KG1 (cell line): ENCODE measurements at places on chromosomes 7 and 10.

- no peak for DNase-seq
Measured at GRCh38 chr7:49119706-49120105, 195.4 kb downstream of the CDC14C start.

DNA sequence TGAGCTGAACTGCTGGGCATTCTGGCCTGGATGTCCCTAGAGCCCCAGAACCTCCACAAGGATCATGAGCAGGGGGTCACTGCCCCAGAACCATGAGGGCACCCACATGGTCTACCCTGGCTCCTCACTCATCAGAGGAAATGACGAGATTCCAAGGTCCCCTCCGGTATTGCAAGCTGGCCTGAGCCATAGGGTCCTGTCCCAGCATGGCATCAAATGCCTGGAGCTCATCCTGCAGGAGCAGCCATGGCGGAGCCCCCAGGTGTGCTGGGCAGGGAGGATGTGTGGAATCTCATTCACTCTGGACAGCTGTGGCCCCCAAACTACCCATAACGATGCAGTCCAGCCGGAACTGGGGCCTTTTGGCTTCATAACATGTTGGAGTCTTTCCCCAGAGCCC, 66.6 kb upstream of the ANTXRL start:
- DNase-seq = no peak

- no peak for DNase-seq
Measured at GRCh38 chr7:10779465-10780399, 193.9 kb upstream of the PHF14 start.

- DNase-seq = no peak
Measured at GRCh38 chr10:113993489-113993991, 50.1 kb upstream of the ADRB1 start.

DNA sequence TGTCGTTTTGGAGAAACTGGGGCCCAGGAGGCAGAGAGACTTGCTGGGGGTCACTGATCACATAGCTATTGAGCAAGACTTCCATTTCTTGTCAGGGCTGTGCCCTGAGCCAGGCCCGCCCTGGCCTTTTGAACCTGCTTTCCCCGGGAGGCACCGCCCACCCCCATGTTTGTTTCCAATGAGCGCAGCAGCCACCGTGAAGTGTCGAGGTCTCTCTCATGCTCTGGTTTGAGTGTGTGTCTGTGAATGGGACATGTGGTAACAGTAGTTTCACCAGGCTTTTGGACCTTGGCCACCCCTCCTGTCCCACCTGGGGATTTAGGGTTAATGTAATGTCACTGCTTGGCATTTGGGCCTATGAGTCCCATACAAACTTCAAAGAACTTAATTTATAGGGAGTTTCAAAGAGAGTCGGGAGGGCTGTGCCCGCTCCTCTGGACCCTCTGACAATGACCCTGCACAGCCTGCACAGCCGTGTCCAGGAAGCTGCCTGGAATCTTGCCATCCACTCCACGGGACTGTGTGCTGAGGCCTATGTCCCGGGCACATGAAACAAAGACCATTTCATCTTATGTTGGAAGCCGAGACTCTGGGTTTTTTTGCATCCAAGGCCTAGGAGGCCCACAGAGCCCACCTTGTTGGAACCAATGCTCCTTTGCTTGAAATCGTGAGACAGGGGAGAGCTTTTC, 6.3 kb downstream of the PRF1 start:
- DNase-seq = no peak

- DNase-seq = no peak
Measured at GRCh38 chr7:156932006-156932405, 17.5 kb upstream of the NOM1 start.

DNA sequence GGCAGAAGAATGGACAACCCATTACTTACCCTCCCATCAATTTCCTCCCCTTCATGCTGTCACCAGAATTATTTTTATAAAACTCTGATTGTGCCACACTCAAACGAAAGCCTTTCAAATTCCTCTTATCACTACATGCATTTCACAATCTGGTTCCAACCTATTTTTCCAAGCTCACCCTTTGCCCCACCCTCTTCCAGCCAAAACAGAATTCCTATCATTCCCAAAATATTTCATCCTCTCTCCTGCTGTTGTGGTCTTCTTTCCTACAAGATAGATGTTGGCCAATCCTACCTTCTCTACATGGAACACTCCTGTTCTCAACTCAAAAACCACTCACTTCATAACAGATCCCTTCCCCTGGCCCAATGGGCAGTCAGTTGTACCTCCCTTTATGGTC, 111.5 kb downstream of the ELAPOR2 start:
- DNase-seq = no peak

- DNase-seq = no peak
Measured at GRCh38 chr7:27916372-27916771, 176.4 kb downstream of the TAX1BP1 start.

GRCh38 chr10:95758351-95759025, 2.5 kb downstream of the ENTPD1 start:
- no peak for DNase-seq

DNA sequence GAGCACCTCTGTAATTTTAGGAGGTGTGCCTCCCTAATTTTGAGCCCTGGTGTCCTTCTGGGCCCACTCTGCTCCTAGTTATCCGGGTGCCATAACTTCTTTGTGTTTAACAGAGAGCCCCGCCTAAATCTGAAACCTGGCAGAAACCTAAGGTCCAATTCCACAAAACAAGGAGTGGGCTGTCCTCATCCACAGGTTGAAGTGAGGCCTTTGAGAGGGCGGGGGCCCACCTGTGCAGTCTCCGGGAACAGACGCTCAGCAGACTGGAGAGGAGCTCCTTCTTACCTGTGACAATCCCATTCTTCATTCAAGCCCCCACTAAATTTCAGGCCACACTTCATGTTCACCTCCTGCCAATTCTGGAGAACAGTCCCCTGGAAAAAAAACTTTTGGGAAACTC, 10.9 kb downstream of the TMEM72 start:
- DNase-seq = no peak

GRCh38 chr7:41881331-41882130, 178.6 kb upstream of the INHBA start:
- DNase-seq = peak; percentile 85

GRCh38 chr10:97384156-97384555, 17.0 kb downstream of the RRP12 start:
- DNase-seq = no peak

GRCh38 chr7:104938741-104939390, 75.1 kb upstream of the KMT2E start:
- DNase-seq = no peak

DNA sequence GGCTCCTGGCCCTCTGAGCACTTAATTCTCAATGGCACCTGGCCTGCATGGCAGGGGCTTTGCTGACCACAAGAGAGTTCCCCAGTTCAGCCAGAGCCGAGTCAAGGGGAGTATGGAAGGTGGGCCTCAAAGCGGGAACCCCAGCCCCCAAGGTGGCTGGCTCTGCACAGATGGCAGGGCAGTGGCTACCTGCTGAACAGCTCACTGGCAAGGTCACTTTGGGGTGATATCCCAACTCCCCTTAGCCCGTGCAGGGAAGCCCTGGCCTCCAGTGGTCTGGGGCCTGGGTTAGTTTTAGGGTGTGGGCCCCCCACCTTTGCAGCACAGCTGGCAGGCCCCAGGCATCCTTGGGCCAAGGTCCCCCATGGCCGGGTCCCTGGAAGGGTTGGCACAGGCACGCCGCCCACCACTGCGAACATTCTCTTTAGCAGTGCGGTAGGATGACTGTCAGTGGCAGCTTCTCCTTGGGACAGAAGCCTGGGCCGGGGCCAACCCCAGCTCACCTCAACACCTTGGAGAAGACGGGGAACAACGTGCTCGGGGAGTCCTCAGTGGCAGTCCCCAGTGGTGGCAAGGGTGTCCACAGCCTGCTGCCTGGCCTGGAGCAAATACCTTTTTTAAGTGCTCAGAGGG, 36.8 kb downstream of the PPIF start:
- DNase-seq = no peak

DNA sequence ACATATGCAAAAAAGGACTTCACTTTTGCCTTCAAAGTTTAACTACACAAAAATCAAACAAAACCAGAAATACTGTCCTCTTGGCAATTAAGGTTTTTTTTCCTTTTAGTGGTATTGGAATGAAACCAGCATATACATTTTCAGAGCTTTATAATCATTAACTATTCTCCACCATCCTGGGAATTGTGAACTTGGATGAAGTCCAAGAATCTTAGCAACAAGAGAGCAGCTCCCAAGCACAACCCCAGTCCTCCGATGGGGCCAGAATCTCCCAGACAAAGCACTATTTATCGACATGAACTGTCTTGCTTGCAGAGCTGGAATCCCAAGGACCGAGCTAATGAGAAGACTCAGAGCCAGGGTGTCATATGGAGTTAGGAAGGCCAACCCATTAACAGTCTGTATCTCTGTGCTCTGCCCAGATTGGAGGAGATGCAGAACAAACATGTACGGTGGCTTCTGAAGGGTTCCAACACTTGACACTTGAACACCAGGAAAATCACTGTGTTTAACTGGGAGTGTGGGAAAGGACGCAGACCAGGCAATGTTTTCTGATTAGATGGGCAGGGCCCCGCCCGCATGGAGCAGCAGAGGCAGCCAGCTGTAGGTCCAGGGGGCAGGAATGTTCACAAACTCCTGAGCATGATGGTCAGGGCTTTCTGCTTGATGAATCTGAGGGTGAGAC, 35.5 kb downstream of the PPP1R3C start:
- DNase-seq = no peak

DNA sequence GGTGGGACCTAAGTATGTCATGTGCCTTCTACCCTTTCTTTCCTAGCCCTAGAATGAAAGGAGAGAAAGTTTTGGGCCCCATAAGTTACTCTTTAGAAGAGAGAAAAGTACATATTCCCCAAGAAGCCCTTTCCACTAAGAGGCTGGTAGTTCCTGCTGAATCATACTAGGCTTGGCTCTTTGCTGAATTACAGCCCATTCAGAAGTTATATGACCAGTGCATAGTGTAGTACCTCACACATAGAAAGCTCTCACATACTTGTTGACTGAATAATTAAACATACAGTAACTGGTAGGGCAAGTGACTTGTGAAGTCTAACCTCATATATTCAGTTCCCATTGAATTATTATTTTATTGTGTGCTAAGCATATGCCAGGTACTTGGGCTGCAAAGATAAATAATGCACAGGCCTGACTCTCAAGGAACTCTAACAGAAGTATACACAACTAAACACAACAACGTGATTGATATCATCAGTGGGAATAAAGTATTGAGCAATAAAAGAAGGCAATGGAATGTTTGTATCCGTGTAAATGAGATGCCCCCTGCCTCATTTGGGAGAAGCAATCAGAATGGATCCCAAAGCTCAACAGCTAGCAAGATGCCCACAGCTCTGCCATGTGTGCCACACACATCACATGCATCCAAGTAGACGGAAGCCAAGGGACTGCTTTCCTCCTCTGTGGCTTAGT, 38.9 kb upstream of the UBN2 start:
- DNase-seq = no peak

DNA sequence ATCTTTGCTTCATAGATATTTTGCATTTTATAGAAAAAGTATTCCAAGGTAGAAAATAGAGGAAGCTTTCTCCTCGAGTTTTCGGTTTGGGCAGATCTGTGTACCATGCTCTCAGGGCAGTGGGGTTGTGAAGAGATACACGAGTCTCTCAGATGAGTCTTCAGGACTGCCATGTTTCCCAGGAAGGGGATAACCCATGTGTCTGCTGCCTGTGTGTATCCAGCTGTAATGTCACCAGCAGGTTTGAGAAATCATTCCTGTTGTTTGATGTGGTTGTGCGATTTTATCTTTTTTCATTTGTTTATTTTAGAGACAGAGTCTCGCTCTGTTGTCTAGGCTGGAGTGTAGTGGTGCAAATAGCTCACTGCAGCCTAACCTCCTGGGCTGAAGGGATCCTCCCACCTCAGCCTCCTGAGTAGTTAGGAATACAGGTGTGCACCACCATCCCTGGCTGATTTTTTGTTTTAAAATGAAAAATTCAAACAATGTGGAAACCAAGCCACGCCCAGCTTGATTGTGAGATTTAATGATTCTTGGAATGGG, 48.9 kb downstream of the SNX10 start:
- DNase-seq = no peak
